ENCODE measurements at places on chromosomes 7 and 10. TPM values are rescaled to one million over a fixed set of nuclear protein-coding genes. Genes with fewer than 3 reads are reported as not detected.

Gene TRPV5
- total RNA-seq: not detected

Gene SLC25A40
- total RNA-seq: not detected

Gene MACROH2A2
- 9.8 TPM for total RNA-seq

Gene ZC3HAV1L
- total RNA-seq: 31.9 TPM

Gene ASIC3
- 25.9 TPM for total RNA-seq

Gene CNPY1
- not detected for total RNA-seq

Gene CTNNA3
- total RNA-seq: 15.9 TPM

Gene LRRC18
- not detected for total RNA-seq

GRCh38 chr10:132166216-132166950 lies 20.4 kb upstream of the DPYSL4 start:
- DNase-seq: no peak
- peaks cover 16% of the 10 kb centered on the region for H3K4me1 ChIP-seq
- H3K4me3 ChIP-seq: no peak overlapping the region

GRCh38 chr10:34074051-34074450 lies 739.6 kb upstream of the NRP1 start:
- H3K4me1 ChIP-seq: peaks cover 9% of the 10 kb centered on the region
- no peak overlapping the region for H3K4me3 ChIP-seq
- no peak for DNase-seq
- H3K27ac ChIP-seq: no peak overlapping the region
- no peaks in the 10 kb centered on the region for H3K36me3 ChIP-seq
- no peaks in the 10 kb centered on the region for H3K27me3 ChIP-seq

GRCh38 chr7:29193316-29194205 lies 1.0 kb upstream of the CHN2 start:
- peaks cover 12% of the 10 kb centered on the region for H3K27me3 ChIP-seq
- peaks cover 12% of the 10 kb centered on the region for H3K4me1 ChIP-seq
- no peaks in the 10 kb centered on the region for H3K36me3 ChIP-seq
- no peak for DNase-seq
- peak overlapping the region; percentile 76 for H3K27ac ChIP-seq
- peak overlapping the region; percentile 83 for H3K4me3 ChIP-seq

GRCh38 chr7:26965724-26966123 lies 101.3 kb upstream of the SKAP2 start:
- H3K4me3 ChIP-seq: no peak overlapping the region
- no peaks in the 10 kb centered on the region for H3K4me1 ChIP-seq
- no peak for DNase-seq
- H3K36me3 ChIP-seq: no peaks in the 10 kb centered on the region

DNA sequence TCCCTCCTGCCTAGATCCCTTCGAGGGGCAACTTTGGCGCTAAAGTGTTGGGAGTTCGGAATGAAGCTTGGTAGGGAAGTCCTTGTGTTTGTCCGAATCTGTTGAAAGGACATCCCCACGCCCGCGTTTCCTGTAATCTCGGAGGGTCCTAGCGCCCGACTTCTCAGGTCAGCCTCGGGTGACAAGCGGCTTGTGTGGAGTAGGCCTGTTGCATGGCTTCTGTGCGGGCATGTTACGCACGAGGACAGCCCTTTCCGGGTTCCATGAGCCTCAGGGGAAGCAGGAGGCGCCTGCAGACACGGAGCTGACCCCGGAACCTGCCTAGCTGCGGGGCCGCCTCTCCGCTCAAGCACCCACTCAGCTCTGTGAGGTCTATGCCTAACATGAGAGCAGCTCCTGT lies 28.4 kb upstream of the AP5Z1 start:
- no peak for DNase-seq
- peaks cover 9% of the 10 kb centered on the region for H3K36me3 ChIP-seq
- no peaks in the 10 kb centered on the region for H3K27me3 ChIP-seq

GRCh38 chr10:115831016-115831415 lies 442.0 kb downstream of the GFRA1 start:
- H3K4me1 ChIP-seq: no peaks in the 10 kb centered on the region
- no peak for DNase-seq
- H3K36me3 ChIP-seq: no peaks in the 10 kb centered on the region
- H3K4me3 ChIP-seq: no peak overlapping the region
- H3K27me3 ChIP-seq: no peaks in the 10 kb centered on the region

DNA sequence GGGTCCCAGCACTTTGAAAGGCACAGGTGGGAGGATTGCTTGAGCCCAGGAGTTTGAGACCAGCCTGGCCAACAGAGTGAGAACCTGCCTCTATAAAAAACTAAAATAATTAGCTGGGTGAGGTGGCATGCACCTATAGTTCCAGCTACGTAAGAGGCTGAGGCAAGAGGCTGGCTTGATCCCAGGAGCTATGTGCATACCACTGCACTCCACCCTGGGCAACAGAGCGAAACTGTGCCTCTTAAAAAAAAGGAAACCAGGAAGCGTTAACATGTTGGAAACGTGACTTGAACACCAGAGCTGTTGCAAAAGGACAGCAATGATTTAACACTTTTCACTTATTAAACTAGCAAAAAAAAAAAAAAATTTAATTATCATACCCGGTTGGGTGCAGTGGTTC lies 12.6 kb downstream of the BAZ1B start:
- peaks cover 86% of the 10 kb centered on the region for H3K36me3 ChIP-seq
- H3K4me1 ChIP-seq: no peaks in the 10 kb centered on the region
- H3K4me3 ChIP-seq: no peak overlapping the region
- H3K27ac ChIP-seq: no peak overlapping the region
- no peak for DNase-seq
- no peaks in the 10 kb centered on the region for H3K27me3 ChIP-seq

DNA sequence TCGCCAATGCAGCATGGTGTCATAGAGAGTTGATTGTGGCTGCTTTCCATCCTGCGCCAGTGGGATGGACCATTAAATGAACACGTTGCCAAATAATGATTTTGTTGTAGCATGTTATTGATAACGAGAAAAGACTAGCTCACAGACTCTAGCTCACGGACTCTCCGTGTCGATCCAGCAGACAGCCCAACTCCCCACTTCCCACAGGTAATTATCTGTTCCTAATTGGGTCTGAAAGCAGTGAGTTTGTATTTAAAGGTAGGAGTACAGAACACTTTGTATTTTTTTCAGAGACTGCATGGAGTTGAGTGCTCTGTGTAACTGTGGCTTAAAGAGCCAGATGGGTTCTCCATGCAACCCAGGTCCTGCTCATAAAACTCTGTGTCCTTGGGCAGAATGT lies 1250.5 kb downstream of the TYW1 start:
- DNase-seq: no peak
- no peaks in the 10 kb centered on the region for H3K27me3 ChIP-seq
- H3K27ac ChIP-seq: no peak overlapping the region
- no peaks in the 10 kb centered on the region for H3K4me1 ChIP-seq

DNA sequence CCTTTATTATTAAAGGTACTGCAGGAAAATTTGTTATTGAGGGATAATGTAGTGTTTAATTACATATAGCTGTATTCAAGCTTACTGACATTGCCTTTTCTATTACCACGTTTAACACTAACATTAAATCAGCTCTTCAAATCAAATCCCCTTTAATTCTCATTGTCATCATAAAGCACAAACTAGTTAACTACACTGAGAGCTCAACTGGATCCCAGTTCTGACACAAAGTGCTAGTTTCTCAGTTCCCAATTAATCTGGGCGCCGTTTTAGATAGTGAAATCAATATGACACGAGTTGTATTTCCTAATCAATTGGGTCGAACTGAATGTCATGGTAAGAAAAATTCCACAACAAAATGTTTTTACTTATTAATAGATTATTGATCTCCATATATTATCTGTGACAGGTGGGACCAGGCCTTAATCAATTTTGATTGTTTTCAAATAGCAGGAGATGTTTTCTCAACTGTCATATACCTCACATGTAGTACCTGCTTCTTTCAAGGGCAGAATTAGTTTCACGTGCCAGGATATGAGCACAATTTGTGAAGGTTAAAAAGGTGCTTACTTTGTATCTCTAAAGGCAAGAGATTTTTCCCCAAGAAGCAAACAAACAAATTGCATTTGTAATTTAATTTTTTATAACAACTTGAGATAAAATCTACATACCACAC lies 71.0 kb downstream of the AASS start:
- no peak for DNase-seq
- no peak overlapping the region for H3K4me3 ChIP-seq
- H3K36me3 ChIP-seq: peaks cover 6% of the 10 kb centered on the region

GRCh38 chr7:69295977-69296376 lies 302.3 kb upstream of the AUTS2 start:
- no peaks in the 10 kb centered on the region for H3K4me1 ChIP-seq
- no peak for DNase-seq
- no peak overlapping the region for H3K27ac ChIP-seq
- no peak overlapping the region for H3K4me3 ChIP-seq

GRCh38 chr7:16189026-16189715 lies 232.2 kb downstream of the CRPPA start:
- no peak for DNase-seq
- no peak overlapping the region for H3K27ac ChIP-seq
- H3K4me3 ChIP-seq: no peak overlapping the region

- H3K4me3 ChIP-seq: no peak overlapping the region
- DNase-seq: no peak
- H3K27me3 ChIP-seq: no peaks in the 10 kb centered on the region
- no peak overlapping the region for H3K27ac ChIP-seq
- H3K4me1 ChIP-seq: peaks cover 33% of the 10 kb centered on the region
- H3K36me3 ChIP-seq: peaks cover 78% of the 10 kb centered on the region
Observed at GRCh38 chr7:76065016-76065612, 17.2 kb downstream of the MDH2 start.

DNA sequence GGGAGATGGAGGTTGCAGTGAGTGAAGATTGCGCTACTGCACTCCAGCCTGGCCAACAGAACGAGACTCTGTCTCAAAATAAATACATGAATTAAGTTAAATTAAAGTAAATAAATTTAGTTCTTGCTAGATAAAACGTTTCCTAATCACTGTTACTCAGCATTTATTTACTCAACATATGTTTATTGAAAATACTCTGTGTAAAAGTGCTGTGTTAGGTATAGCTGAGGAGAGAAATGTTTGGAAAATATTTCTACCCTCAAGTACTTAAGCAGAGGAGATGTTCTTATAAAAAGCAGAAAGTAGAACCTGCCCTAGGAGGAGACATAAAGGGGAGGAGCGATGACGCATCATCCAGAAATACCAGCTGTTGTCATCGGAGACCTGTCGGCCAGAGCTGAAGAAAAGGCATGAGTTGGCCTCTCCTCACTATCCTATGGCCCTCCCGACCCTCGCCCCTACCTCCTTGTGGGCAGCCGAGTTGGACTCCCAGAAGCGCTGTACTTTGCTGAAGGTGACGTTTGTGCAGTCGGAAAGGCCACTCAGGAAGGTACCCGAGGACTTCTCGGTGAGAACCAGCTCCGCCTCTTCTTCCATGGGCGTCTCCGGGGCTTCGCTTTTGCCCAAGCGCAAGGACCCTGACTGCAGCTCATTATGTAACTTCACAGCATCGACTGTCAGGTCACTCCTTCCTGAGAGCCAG lies 1.1 kb downstream of the RRP12 start:
- H3K27me3 ChIP-seq: no peaks in the 10 kb centered on the region
- peaks cover 23% of the 10 kb centered on the region for H3K4me1 ChIP-seq
- H3K27ac ChIP-seq: peak overlapping the region; percentile 75
- peaks cover 28% of the 10 kb centered on the region for H3K36me3 ChIP-seq
- DNase-seq: peak; percentile 43
- peak overlapping the region; percentile 78 for H3K4me3 ChIP-seq
